Brain microvascular endothelial cell (primary cell): ENCODE measurements at places on chromosomes 16 and 17.

- no peak for DNase-seq
These were observed 16.3 kb upstream of the RNPS1 start for GRCh38 chr16:2284001-2284770.

DNA sequence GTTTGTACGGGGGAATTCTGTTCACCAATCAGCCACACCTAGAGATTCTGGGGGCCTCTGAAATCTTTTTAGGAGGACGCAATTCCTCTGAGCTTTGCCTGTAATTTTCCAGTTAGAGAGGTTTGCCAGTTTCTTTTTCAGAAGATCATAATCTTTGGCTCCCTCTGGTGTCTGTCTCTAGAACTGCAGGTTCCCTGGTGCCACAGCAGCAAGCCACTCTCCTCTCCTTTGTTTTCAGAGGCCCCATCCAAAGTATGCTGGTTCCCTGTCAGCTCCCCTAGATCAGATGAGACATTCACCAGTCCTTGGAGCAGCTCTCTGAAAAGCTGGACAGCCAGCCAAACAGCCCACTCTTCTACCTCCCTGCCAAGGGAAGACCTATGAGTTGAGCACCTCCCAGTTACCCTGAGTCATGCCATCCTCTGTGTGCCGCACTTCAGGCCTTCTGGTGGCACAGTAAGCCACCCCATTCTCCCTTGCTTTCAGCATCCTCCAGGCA is 36.1 kb downstream of the RNF112 start:
- DNase-seq: peak; percentile 75

GRCh38 chr16:54375071-54375470 is 88.5 kb upstream of the IRX3 start:
- DNase-seq: no peak

DNA sequence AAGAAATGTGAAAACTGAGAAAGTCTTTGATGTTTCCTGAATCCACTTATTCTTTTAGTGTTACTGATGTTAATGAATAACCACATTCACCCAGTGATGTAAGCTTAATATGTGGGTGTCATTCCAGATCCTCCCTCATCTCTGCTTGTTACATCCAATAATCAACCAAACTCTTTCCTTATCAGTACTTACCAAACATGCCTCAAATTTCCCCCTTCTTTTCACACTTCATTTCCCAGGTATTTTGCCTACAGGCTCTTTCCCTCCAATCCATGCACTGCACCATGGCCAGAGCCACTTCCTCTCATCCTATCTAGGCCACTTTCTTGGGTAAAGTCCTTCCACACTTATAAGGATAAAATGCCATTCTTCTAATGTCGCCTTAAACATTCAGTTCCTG is 451.5 kb downstream of the NPIPA7 start:
- DNase-seq: no peak

DNA sequence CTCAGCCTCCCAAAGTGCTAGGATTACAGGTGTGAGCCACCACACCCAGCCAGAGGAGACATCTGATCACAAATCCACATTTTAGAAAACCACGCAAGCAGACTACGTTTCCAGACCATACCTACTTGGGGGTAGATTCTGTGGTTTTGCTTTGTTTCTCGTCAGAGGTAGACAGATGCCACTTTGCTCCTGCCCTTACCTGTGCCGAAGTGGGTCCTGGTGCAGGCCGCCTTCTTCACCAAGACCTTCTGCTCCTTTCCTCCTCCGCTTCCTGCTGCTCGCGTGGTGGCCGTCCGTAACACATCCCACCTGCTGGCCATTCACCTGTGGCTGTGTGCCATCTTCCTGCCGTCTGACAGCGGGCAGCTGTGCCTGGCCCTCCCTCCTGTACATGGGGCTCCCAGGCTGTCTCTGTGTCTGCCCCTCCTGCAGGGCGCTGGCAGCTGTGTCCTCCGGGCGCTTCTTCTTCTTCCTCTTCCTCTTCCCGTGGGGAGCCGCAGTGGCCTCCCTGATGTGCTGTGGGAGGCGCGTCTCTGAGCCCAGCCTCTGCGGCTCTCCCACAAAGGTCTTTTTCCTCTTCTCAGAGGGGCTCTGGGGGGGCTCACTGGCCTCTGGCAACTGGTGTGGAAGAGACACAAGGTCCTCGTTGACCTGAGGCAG is 21.2 kb upstream of the CYTH1 start:
- no peak for DNase-seq

- no peak for DNase-seq
These were observed 37.0 kb downstream of the CUEDC1 start for GRCh38 chr17:57918017-57918895.

DNA sequence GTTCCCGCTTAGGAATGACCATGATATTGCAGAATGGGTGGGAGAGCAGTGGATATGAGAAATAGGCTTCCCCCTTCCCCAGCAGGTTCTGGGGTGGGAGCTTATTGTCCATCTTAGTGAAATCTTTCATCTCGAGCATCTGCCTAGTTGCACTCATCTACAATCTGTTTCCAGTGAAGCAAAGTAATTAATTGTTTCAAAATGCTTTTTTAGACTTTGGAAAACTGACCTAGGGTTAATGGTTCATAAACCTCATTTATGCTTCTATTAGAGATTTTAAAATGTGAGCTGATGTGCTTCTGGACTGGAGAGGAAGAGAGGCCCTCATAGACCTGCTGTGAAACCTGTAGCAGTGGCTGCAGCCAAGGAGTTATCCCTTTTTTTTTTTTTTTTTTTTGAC is 247.7 kb upstream of the XYLT1 start:
- DNase-seq: no peak

DNA sequence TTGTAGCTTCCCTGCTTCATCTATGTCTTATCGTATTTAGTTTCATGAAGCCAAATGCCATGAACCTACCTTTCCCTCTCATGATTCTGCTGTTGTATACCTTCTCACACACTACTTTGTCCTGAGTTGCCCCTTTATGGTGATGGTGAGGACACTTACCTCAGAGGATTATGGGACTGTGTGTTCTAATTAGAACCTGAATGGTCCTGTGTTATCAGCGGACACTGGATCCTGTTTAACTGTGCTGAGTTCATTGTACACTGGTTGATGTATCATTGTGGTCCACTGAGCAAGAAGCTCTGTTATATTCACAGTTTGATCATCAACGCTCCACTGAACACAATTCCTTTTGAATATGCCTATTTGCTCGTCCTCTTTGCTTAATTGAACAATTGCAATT is 343.0 kb downstream of the RBFOX1 start:
- no peak for DNase-seq

GRCh38 chr17:68566442-68566738 is 34.8 kb downstream of the FAM20A start:
- DNase-seq: no peak

DNA sequence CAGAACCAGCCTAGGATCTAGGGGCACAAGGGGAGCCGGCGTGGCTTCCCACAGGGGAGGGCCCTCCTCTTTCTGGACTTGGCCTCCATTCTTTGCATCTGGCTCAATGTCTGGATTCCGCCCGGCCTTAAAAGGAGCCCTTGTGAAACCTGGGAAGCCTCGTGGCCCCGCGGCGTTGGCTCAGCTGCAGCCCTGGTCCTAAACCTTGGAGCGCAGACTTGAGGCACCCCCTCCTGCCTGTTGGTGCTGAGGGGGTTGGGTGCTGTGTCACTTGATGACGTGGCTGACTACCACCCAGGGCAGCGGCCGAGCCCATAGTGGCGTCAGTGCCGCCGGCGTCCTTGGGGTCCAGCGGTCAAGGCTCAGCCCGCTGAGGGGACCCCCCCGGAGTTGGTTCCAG is 4.4 kb downstream of the TRAPPC2L start:
- DNase-seq: no peak

DNA sequence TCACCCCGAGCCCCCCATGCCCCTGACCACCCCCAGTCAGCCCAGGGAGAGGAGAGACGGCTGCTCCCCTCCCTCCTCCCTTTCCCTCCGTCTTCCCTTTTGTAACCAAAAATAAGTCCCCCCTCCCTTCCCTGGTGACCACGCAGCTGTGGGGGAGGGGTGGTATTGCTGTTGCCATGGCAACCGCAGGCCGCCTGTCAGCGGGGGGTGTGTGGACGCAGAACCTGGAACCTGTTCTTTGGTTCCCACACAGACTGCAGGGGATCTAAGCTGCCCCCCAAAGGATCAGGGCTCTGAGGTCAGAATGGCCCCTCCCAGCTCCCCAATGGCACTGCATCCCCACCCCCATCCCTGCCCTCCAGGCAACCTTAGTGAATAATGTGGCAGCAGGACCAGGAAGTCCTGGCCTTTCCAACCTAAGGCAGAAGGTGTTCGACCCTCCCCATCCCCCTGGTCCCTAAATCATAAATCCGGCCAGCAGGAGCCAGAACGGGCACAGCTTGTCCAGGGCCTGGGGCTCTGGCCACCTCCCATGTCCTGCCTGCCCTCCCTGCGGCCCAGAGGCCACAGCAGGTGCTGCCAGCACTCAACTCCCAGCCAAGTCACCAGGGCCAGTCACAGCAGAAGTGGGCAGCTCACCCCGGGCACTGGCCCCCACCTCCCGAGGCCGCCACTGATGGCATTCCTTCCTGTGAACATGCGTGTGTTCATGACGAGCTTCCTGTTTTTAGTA is 12.0 kb downstream of the CA4 start:
- DNase-seq: no peak

GRCh38 chr16:29806641-29807425 is 504 bp downstream of the MAZ start:
- no peak for DNase-seq

DNA sequence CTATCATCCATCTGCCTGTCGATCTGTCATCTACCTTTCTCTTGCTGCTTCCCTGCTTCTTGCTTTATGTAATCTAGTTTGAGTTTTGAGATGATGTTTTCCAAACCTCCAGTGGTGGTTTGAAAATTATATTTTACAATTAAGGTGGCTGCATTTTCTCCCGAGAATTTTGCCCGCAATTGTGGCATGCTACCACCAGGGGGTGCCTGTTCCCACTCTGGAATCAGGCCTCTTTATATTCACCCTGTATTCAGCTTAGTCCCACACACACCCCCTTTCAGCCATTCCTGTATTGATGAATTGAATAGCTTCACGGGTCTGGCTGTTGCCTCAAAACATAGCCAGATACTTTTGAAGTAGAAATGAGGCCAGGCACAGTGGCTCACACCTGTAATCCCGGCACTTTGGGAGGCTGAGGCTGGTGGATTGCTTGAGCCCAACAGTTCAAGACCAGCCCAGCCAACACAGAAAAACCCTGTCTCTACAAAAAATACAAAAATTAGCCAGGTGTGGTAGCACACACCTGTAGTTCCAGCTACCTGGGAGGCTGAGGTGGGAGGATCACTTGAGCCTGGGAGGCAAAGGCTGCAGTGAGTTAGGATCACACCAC is 3.2 kb downstream of the PRSS22 start:
- DNase-seq: no peak

DNA sequence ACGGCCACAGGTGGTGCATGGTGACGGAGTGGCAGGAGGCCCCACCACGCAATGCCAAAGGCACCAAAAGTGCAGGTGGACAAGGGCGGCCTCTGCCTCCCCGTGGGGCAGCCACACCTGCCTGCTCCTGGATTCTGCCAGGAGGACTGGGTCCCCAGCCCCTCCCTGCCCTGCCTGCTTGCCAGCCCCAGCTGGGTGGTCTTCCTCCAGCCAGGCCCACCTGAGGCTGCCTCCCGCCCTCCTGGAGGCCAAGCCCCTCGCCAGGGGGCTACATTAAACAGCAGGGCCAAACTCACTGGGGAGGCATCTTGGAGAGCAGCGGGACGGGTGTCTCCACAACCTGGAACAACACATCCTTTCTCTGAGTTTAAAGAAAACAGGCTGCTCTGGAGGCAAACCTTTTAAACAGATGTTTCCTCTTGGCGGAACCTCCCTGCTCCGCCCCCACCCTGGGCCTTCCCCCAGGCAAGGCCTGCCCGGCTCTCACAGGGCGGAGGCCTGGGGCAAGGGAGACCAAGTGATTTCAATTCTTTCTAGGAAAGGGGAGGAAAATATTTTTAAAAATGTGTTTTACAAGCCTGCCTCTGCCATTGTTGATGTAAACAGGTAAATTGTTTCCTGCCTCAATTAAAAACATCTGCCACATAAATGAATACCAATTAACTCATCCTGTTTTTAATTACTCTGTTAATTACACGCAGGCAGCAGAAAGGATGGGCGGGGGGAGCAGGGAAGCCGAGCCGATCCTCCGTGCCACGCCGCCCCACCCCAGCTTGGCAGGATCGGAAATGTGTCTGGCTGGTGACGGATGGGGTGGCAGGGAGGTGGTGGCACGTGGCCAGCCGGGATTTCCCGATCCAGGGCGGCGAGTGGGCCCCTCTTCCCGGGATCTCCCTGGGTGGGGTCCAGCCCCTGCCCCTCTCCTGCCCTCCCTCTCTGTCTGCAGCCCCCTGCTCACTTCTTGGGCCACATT is 54.4 kb upstream of the PABPN1L start:
- DNase-seq: no peak
